Glomerular endothelial cell (primary cell): ENCODE measurements at places on chromosomes 11 and 22. TPM values are rescaled to one million over a fixed set of nuclear protein-coding genes. Genes with fewer than 3 reads are reported as not detected.

GRCh38 chr22:45238076-45238956 lies 2.4 kb downstream of the KIAA0930 start:
- no peak for DNase-seq

- no peak for DNase-seq
These were observed 117.0 kb downstream of the SEZ6L start for GRCh38 chr22:26286091-26286820.

- no peak for DNase-seq
These were observed 30.4 kb downstream of the TPBGL start for GRCh38 chr11:75270896-75271418.

- no peak for DNase-seq
These were observed 35.5 kb downstream of the ACO2 start for GRCh38 chr22:41504397-41504796.

- no peak for DNase-seq
These were observed 50.9 kb downstream of the RPS6KA4 start for GRCh38 chr11:64409707-64410403.

GRCh38 chr11:121544956-121545355 lies 92.2 kb upstream of the SORL1-AS1 start:
- DNase-seq = no peak

DNA sequence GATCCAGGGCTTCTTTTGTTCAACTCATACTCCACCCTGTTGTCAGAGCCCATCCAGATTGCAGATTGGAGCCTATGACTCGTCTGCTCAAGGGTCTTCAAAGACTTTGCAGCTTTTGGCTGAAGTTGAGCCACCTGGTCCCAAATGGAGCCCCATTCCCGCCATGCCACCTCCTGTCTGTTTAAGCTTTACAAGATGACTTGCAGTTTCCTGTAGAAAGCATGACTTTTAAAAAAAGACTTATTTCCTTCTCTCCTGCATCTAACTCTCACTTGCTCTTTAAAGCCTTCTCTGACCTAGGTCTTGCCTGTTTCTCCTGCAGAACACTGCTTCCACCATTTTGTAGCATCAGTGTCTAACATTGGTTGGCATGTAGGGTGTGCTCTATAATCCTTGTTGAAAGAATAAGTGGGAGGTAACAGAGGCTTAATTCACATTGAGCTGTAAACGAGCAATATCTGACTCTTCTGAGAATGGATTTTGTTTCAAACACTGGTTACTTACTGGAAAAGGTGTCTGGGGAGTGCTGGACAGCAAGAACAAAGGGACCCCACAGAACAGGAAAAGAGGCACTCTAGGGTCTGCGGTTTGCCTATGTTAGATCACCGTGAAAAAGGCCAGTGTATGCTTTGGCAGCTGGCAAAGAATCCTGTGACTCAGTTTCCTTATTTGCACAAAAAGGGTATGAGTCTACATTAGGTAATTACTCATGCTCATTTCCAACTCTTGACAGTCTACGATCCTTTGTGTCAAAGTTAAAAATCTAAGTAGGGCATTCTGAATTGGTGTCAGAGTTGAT lies 30.3 kb downstream of the NF2 start:
- no peak for DNase-seq

GRCh38 chr22:33932997-33933396 lies 12.7 kb upstream of the LARGE1 start:
- no peak for DNase-seq

DNA sequence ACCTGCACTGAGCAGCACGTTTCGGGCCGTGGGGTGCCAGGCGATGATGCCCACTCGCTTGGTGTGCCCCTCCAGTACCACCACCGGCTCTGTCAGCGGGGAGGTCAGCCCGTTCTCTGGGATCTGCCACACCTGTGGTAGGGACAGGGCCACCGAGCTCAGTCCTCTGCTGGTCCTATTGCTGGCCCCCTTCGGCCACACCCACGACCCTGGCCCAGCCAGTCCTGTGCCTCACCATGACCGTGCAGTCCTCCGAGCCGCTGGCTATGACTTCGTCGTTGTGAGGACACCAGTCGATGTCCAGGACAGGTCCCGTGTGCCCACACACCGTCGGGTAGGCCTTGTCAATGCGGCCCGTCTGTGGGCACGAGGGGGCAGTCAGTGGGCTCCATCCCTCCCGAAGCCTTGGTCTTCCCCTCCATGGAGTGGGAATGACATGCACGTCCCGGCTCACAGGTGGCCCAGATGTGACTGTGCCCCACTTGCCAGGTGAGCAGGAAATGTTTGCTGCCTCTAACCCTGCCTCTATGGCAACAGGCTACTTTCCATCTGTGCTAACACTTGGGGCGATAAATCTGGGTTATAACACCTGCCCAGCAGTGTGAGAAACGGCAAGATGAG lies 1.4 kb downstream of the CORO1B start:
- no peak for DNase-seq

GRCh38 chr11:44400431-44400830 lies 90.5 kb upstream of the ALX4 start:
- no peak for DNase-seq

- no peak for DNase-seq
These were observed 103.8 kb downstream of the CEP164 start for GRCh38 chr11:117431436-117431835.

DNA sequence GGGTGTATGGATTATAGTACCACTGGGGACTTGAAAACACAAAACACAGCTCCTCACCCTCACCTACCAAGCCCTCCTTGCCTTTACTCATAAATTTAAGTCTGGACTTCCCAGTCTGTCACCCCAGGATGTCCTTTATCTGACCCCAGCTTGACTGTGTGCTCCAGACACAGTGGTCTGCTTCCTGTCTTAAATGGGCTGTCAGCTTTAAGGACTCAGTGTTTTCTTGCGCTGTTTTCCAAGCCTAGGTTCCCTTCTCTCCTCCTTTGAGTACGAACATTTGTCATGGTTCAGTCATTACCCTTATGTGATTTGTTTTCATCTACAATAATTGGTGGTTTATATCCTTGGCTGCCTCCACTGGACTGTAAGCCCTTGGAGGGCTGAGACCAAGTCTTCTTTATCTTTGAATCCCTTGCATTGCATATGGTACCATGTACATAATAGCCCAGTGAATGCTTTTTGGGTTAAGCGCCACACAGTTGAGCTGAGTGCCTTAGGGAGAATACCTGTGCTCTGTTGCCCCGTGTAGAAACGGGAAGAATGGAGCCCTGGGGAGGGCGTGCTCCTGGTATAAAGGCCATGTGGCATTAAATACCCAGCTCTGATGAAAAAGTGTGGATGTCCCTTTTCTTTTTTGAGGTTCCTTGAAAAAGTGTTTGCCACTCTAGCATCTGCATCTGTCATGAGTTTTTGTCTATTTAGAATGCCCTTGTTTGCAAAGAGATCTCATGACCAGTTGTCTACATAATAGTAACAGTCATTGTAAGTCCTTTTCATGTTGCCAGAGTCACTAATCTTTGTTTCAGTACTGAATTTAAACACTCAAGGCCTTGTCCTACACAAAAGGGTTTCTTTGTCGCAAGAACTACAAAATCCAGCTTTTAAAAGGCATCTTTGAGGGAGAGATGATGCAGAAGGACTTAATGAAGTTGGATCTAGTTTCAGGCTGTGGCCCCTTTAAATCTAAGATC lies 14.0 kb downstream of the PANX1 start:
- no peak for DNase-seq

DNA sequence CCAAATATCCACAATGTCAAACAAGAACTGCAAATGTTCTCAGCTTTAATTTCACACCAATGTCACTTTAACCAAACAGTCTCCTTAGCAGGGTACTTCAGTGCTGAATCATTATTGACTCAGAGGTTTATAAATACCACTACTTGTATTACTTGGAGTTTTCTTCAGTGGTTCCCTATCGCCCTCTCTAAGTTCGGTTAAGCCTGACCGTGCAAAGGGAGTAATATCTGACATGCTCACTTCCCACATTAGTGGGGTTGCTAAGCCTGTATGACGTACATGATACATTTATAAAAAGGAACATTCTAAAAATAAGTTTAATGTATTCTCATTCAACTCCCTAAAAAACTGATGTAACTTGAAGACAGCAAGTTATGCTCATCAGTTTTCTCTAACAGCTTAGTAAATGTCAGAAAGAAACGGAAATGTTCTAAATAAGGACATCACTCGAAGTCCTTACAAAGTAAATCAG lies 93.1 kb upstream of the ZC3H12C start:
- DNase-seq = no peak

CADM1 gene
- total RNA-seq = 9.7 and 10.7 TPM in 2 replicates

LYVE1 gene
- 254 and 616 TPM in 2 replicates for total RNA-seq

SMCO4 gene
- total RNA-seq = 12.6 and 24.0 TPM in 2 replicates

CSNK2A3 gene
- total RNA-seq = 1.1 and 2.0 TPM in 2 replicates

NCAM1 gene
- 1.8 and 8.3 TPM in 2 replicates for total RNA-seq

OR1S2 gene
- total RNA-seq = not detected in 2 replicates

SPDYC gene
- not detected in 2 replicates for total RNA-seq

GNG3 gene
- total RNA-seq = not detected in 2 replicates

RTN4R gene
- 1.8 and 2.7 TPM in 2 replicates for total RNA-seq

OR2AT4 gene
- not detected in 2 replicates for total RNA-seq

CD151 gene
- 569 and 728 TPM in 2 replicates for total RNA-seq

HYLS1 gene
- 7.5 and 8.9 TPM in 2 replicates for total RNA-seq

IRAG1 gene
- 0.29 and 1.4 TPM in 2 replicates for total RNA-seq

GGT1 gene
- total RNA-seq = 8.2 and 18.7 TPM in 2 replicates
